ENCODE measurements at places on chromosomes 1 and 21. TPM values are rescaled to one million over a fixed set of nuclear protein-coding genes. Genes with fewer than 3 reads are reported as not detected.

PLA2G2F gene
- not detected for total RNA-seq

C1orf141 gene
- not detected for total RNA-seq

FCRL1 gene
- not detected for total RNA-seq

CRNN gene
- total RNA-seq = not detected

LAMC1 gene
- 472 TPM for total RNA-seq

OR2C3 gene
- total RNA-seq = under 0.01 TPM

SPRR3 gene
- not detected for total RNA-seq

PADI2 gene
- total RNA-seq = 0.32 TPM

FAM177B gene
- not detected for total RNA-seq

DYNLT5 gene
- 2.8 TPM for total RNA-seq

IFI44 gene
- total RNA-seq = 24.5 TPM

Measured in hair follicle dermal papilla cell (primary cell).